Fibroblast of the aortic adventitia (primary cell): ENCODE measurements at places on chromosomes 3 and 15.

DNA sequence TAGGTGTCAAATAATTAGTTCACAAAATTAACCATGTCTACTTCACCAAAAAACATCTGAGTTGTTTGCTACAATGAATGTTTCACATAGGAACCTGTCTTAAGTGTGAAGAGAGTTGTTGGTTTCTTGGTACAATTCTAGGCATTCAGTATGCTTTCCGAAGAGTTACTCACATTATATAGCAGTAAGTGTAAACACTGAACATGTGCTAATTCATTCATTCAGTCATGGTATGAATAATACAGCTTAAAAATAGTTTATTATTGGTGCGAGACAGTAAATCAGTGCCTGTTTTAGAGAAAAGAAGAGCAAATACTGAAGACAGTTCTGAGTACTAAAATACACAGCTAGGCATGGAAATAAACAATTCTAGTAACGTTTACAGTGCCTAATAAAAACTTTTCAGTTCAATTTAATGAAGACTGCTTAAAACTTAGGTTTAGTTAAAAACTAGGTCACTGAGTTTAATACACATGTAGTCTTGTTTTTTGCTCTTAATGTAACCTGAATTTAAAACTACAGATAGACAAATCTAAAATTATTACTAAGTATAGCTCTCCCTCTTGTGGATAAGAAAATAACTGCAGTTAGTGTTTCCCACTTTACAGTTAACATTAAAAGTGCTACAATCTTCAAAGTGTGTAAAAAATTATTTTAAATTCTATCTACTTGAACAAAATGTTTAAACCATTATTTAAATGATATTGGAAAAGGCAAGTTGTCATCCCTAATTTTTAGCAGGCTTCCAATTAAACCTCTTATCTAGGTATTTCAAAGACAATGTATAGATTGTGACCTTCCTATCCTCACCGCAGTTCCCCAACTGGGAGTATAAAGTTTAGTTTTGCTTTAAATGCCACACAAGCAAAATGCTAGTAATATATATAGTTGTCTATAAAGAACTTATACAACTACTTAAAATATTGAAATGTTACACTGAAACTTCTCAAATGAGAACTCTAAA is 20.1 kb upstream of the ZCWPW2 start:
- peak; percentile 59 for DNase-seq

DNA sequence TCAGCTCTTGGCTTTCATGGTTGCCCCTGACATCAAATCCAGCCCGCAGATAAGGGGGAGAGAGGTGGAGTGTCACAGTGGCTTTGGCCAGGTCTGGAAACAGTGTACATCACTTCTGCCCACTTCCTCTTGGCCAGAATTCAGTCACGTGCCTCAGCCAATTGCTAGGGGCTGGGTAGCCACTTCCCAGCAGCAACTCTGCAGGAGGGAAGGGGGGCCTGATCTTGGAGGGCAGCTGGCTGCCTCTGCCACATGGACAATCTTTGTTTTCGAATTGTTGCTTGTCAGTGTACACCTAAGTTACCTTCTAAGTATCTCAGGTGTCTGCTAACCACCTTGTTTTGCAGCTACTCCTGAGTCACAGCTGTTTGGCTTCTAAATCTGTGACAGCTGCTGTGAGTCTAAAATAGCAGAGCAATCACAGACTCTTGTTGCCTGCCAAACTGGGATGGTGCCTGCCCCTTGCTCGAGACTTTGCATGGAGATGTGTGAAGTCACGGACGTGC is 41.0 kb upstream of the LIMD1 start:
- peak; percentile 89 for DNase-seq

DNA sequence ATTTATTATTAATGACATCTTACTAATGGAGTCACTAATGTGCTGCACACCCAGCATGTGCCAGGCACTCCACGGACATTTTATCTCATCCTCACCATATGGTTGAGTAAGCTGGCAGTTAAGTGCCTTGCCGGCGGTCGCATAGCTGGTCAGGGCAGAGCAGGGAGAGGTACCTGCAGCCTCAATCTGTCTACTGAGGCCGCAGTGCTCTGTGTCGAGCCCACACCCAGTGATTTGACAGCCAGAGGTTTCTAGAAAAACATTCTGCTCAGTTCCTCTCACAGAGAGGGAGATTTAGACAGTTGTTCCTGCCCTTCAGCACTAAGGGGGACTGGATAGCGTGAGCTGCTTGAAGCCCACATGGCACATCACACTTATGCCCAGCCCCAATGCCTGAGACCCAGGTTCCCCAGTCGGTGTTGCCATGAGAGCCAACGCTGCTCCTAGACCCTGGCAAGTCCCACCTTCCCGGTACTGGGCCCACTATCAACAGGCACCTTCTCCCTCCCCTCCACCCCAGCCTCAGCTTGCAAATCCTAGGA is 2.6 kb downstream of the LIPC start:
- no peak for DNase-seq

GRCh38 chr3:183464480-183464879 is 36.1 kb upstream of the MCF2L2 start:
- no peak for DNase-seq
